ENCODE measurements at places on chromosomes 2 and 18.

DNA sequence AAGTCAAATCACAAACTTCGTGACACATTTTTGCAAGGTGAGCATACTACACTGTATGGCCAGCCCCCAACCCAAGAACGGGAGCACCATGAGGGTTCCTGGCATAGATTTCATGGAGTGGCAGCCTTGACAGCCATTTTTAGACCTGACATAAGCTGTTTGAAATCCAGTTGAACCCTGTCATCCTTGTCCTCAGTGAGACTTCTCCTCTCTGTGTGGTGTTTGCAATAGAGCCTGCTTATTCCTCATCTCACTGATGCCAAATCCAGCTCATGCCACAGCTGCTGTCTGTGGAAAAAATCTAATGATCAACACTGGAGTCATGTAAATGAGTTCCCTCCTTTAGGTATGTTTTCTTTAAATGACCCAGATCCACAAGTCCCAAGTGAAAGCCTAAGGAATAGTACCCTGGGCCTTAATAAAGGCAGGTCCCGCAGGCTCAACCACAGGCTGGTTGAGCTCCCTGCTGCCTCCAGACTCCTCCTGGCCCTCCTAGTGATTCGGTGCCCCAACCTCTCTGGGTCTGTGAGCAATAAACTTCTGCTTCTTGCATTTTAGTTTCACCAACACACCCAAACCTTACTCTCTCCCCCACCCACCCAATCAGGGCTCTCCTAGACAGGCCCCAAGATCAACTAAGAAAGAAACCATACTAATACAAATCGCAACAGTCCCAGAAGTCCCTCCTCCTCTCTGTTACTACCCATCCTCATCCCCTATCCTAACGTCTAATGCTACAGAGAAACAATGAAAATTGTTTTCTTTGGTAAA is 8.4 kb upstream of the CREG2 start:
- no peak for DNase-seq

DNA sequence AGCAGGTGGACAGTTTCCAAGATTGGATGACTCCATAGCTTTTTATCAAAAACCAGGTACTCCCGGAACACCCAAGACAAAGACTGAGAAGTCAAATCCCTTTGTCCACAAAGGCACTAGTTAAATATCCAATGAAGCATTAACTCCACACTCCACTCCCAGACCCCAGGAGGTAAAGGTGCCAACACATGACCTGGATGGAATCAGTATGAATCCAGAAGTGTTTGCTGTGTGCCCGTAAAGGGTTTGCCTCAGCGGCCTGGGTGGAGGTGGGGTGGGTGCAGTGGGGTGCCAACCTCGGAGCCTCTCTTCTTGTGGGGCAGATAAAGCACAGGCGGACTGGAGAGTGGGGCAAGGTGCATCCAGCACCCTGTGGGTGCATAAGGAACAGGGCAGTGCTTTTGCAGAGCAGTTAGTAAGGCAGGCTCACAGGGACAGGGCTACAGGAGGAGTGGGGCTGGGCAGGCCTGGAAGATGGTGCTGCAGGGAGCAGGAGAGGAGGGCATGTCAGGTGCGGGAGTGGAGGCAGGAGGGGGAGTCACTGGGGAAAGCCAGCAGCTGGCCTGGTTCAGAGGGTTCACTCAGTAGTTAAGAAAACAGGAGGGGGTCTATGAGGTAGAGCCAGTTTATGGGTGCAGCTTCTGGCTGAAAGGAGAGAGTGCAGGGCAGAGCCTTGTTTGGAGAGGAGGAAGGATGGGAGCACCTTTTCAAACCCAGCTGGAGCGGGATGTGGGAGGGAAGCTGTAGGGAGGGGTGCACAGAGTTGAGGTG is 208.4 kb upstream of the SMAD2 start:
- no peak for DNase-seq

DNA sequence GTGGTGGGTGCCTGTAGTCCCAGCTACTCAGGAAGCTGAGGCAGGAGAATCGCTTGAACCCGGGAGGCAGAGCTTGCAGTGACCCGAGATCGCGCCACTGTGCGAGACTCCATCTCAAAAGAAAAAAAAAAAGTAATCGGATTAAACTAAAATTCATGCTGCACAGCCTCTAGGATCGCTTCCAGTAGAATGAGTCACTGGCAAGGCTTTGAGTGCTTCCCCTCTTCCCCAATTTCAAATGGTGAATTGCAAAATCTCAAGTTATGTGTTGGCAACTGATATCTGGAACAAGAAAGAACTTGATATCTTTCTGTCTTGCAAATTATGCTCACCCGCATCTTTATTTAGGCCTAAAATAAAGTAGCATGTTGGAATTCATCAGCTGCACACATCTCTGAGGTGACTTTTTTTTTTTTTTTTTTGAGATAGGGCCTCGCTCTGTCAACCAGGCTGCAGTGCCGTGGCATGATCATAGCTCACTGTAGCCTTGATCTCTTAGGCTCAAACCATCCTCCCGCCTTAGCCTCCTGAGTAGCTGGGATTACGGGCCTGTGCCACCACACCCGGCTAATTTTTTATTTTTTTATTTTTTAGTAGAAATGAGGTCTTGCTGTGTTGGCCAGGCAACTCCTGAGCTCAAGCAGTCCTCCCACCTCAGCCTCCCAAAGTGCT is 12.7 kb downstream of the TTC39C start:
- no peak for DNase-seq

GRCh38 chr2:154161286-154161685 is 289.6 kb downstream of the GALNT13 start:
- no peak for DNase-seq

GRCh38 chr2:58097025-58097424 is 50.4 kb downstream of the VRK2 start:
- no peak for DNase-seq

DNA sequence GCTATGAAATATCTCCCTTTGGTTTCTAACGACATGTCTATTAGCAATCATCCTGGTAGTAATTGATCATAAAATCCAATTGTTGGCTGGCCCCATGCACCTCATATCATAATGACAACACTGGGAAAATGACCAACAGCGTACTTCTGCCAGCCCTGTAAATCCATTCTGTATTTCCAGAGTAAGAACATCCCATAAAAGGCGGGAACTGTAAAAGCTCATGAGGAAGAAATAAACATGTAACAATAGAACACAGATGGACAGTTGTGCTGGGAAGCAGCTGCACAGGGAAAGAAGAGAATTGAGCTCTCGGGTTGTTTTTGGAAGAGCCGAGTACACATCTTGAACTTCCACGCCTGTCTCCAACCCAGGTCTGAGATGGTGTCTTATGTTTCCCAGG is 218.7 kb downstream of the CMPK2 start:
- no peak for DNase-seq

DNA sequence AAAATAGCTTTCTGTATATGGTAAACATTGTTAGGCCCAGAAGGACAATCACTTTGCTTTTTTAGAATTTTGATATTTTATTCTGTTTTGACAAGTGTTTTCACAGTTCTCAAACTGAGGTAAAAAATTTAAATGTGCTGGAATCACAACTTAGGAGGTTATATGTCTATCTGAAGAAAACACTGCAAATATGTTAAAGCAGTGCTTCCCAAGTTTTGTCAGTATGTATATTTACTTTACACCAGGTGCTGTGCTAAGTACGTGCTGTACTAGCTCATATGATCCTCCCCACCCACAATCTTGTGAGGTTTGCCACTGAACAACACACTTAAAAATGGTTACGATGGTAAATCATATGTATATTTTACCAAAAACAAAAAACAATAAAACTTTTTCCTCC is 124.2 kb downstream of the CABYR start:
- DNase-seq = no peak

GRCh38 chr18:1573732-1574131 is 669.1 kb downstream of the ADCYAP1 start:
- no peak for DNase-seq

- no peak for DNase-seq
These were observed 10.1 kb downstream of the BZW1 start for GRCh38 chr2:200821686-200822245.

DNA sequence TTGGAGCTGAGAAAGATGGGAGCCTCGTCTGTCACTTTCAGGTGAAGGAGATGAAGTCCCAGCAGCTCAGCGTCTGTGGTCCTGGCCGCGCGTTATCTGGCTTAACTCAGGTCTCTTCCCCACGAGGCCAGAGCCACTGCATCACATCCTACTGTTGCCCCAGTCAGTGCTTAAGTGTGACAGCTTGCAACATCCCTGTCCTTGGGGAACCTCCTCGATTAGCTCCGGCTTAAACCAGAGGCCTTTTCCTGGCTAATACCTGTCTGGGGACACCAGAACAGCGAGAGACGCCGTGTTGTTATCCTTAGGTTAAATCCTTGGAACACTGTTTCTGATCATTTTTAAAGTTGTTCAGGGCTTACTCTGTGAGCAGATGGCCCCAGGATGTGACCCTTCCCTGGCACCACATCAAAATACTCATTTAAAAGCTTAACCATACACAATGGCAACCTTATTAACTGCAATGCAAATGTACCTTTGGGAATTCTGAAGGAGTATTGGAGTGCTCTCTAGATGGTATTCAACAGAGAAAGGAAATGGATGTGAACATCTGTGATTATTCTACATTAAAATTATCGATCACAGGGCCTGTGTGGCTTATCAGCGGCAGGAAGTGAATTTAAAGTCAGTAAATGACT is 61.2 kb upstream of the SPP2 start:
- no peak for DNase-seq

DNA sequence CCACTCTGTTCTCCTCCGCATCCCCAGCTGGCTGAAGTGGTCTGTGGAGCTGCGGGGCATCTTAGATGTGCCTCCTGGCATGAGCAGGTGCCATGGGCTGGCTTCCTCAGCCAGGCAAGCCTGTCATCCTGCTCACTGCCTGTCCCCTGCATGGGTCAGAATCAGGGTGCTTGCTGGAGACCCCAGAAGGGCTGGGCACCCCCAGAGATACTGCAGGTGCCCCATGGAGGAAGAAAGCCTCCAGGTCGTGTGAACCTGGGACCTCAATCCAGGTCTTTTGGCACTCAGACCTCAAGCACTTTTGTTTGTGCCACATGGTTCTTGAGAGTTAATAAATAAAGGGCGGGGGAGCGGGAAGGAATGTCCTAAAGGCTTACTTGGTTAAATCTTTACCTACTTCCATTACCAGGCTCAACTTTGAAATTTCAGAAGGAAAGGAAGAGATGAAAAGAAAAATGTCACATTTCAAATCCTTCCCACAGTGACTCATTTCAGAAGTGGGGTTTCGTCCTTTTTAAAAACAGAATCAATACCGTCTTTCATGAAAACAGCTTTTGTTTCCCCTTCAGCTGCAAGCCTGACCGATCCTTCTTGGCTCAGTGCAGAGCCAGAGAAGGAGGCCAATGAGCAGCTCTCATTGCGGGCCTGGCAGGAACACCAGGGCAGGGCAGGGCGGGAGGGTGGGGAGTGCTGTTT is 69.9 kb downstream of the RHOB start:
- DNase-seq = no peak

GRCh38 chr2:161008311-161008710 is 151.9 kb upstream of the TANK start:
- DNase-seq = no peak

GRCh38 chr18:58545338-58546296 is 83.3 kb downstream of the ALPK2 start:
- no peak for DNase-seq

DNA sequence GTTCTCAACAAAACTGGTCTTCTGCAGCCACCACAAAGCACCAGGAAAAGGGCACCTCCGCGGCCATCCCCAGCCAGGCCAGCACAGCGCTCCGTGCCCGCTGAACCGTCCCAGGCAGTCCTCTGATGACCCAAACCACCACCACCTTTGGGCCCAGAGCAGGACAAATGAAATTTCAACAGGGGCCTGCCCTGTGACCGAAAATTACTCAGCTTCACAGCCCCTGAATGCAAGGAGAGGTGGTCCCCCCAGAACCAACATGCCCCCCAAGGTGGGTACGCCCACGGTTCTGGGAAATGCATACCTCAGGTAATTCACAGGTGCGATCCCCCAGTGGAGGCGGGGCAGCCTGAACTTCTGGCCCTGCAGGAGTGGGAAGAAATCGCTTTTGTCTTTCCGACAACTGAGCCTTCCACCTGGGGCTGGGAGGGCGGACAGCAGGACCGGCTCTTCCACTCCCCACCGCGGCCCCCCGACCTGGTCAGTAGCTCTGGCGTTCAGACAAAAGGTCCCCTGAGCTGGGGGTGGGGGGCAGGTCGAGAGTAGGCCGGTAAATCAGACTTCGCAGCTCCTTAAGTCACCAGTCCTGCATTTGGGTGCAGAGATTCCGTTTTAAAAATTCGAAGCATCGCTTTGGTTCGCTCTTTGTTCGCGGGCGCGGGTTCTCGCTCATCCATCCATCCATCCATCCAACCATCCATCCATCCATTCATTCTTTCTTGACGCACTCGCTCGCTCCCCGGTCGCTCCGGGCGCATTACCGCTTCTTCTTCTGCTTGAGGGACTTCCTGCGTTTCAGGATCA is 1.4 kb downstream of the ARL4C start:
- no peak for DNase-seq

GRCh38 chr2:211930331-211930730 is 608.3 kb downstream of the ERBB4 start:
- DNase-seq = no peak
